ENCODE measurements at places on chromosomes 6 and 20. TPM values are rescaled to one million over a fixed set of nuclear protein-coding genes. Genes with fewer than 3 reads are reported as not detected.

Gene PRSS16
- not detected for total RNA-seq

DNA sequence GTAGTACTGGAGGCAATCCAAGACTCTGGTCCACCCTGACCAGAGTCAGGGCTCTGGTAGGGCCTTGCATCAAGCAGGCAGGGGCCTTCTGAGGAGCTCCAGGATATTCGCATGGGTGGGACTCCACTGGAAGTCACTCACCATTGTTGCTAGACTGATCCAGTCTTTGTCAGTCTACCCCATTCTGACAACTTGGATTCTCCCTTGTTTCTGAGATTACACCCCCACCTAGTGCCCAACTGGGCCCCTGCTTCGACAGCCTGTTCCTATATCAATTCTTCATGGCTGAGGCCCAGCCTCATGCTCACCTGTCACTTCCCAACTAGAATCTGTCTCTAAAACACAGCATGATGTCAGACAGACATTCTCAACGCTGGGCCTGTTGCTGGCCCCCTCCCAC is 5.2 kb downstream of the SLC35D3 start:
- no peak for DNase-seq

GRCh38 chr20:53555081-53555480 is 38.6 kb downstream of the ZNF217 start:
- DNase-seq = no peak

- DNase-seq = no peak
Measured at GRCh38 chr6:109920911-109921310, 57.2 kb upstream of the GPR6 start.

DNA sequence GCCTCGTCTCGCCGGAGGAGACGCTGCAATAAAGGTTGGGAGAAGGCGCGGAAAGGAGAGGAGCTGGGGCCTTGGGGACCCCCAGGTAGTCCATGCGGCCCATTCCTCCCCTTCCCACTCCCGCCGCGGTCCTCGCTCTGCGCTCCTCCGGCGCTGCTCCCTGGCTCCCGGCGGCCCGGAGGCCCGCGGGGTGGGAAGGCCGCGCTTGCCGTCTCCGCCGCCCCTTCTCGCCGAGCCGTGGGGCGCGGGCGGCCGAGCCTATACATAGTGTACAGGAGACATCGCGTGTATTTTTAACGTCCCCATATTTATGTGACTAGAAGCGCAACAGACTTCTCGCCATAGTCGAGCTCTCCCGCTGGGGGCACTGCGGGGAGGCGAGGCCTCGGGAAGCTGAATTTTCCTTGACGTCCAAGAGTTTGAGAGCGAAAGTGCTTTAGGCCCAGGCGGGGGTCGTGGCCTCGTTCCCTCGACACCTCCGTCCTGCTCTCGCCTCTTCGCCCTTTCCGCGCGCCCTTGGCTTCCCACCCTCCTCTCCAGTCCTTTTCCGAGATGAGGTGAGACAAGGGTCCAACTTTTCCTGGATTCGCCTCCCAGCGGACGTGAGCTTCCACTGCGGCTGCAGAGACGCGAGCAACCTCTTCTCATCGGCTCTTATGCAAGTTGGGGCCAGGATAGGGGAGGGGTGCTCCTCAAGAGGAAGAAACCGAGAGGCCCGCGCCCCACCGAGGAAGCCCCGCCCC is 29.0 kb downstream of the SLC12A5 start:
- no peak for DNase-seq

GRCh38 chr6:142728364-142728763 is 216.6 kb downstream of the HIVEP2 start:
- no peak for DNase-seq

GRCh38 chr6:163335671-163336545 is 78.6 kb upstream of the QKI start:
- no peak for DNase-seq

Gene ZKSCAN4
- 4.4 TPM for total RNA-seq

Gene C20orf144
- total RNA-seq = 0.06 TPM

Gene LY6G6F
- not detected for total RNA-seq

- no peak for DNase-seq
Measured at GRCh38 chr20:44017905-44018258, 103.2 kb downstream of the TOX2 start.

Gene GLP1R
- total RNA-seq = not detected

- peak; percentile 31 for DNase-seq
Measured at GRCh38 chr20:7375905-7376304, 564.4 kb downstream of the HAO1 start.

Data from LHCN-M2 (cell line).